NCI-H1417 treated with DMSO at 0.1 percent for 48 hours (cell line): ENCODE measurements at places on chromosomes 4 and X.

DNA sequence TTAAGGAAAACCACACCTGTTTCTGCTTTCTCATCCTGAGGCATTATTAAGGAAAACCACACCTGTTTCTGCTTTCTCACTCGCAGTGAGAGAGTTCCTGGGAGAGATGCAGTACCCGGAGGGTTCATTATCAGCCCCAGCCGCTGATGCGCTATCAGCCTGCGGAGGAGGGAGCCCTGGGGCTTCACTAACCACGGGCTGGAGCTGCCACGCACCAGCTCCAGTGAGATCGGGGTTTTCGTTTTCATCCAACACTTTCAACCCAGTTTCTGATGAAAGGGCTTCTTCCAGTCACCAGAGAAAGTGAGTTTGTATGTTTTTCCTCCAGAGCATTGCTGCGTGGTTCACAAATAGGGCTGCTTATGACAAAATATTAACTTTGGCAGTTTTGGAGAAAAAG, 93.2 kb upstream of the PRKX start:
- no peak for DNase-seq

GRCh38 chrX:33086886-33087285, 124.5 kb downstream of the DMD start:
- DNase-seq: no peak

GRCh38 chr4:28228561-28229491, 1368.2 kb downstream of the STIM2 start:
- DNase-seq: no peak

DNA sequence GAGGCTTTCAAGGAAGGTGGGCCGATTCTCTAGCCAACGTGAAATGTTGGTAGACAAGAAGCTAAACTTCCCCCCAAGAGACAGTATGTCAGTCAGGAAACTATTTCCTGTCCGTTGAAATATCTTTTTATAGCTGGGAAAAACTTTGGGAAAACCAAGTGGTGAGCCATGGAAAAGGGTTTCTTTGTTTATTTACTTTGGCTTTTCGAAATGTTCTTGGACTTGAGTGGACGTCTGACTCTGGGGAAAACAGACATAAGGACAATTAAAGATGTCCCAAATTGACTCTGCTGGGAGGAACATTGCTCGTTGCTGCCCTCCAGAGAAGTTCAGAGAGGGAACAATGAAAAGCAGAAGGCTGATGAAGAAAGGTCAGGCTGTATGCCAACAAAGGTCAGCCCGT, 295.4 kb downstream of the RAPGEF2 start:
- DNase-seq: no peak

DNA sequence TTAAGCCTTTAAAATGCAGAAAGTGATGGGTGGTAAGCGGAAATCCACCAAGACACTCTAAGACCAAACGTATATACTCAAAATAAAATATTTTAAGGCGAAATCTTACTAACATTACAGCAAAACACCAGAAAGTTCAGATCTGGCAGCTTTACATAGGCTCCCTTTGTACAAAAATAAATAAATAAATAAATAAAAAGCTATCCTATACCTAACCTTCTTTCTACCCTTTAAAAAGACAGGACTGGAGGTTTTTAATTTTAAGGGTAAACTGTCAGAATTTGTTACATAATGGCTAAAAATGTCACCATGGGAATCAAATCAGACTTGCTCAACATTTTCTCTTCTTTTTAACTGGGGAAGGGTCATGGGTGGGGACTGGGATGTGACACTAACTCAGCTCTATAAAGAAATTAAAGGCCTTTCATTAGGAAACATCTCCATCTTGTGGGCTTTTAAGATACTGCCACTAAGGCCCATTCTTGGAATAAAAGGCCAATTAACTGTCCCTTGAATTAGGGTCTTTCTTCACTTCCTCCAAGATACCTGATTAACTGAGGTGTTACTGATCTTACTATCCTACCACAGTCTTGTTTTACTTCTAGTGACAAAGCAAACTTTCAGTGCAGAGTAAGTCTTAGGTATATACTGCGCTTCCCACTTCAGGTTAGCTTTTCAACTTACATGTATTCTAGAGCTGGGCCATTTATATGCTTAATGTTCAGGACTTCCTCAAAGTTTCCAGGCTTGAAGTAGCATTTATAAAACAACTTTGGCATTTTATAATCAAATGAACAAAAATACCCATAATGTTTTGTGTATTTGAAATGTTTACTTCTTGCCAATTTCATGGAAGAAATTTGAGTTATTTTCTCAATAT, 13.3 kb downstream of the HNRNPD start:
- DNase-seq: no peak

GRCh38 chr4:169184236-169184635, 86.5 kb downstream of the SH3RF1 start:
- no peak for DNase-seq
